Uterus (tissue), 4 donors: ENCODE measurements at places on chromosomes 12 and 14. TPM values are rescaled to one million over a fixed set of nuclear protein-coding genes. Genes with fewer than 3 reads are reported as not detected.

JDP2 gene
- 86.8 TPM for total RNA-seq

KLRC3 gene
- total RNA-seq: not detected

ZFP36L1 gene
- total RNA-seq: 172 TPM

NFATC4 gene
- total RNA-seq: 95.6 TPM

GLT8D2 gene
- total RNA-seq: 22.7 TPM

PTCSC3 gene
- total RNA-seq: not detected

C12orf50 gene
- total RNA-seq: not detected

BEGAIN gene
- 16.5 TPM for total RNA-seq

ACOT6 gene
- not detected for total RNA-seq

NR1H4 gene
- not detected for total RNA-seq

MSRB3 gene
- total RNA-seq: 90.3 TPM

SMCO2 gene
- total RNA-seq: not detected

GRCh38 chr12:124861492-124861891 is 2.2 kb downstream of the SCARB1 start:
- DNase-seq: peak; percentile 29

- no peak for DNase-seq
These were observed 210.9 kb upstream of the FKBP4 start for GRCh38 chr12:2583642-2584401.

DNA sequence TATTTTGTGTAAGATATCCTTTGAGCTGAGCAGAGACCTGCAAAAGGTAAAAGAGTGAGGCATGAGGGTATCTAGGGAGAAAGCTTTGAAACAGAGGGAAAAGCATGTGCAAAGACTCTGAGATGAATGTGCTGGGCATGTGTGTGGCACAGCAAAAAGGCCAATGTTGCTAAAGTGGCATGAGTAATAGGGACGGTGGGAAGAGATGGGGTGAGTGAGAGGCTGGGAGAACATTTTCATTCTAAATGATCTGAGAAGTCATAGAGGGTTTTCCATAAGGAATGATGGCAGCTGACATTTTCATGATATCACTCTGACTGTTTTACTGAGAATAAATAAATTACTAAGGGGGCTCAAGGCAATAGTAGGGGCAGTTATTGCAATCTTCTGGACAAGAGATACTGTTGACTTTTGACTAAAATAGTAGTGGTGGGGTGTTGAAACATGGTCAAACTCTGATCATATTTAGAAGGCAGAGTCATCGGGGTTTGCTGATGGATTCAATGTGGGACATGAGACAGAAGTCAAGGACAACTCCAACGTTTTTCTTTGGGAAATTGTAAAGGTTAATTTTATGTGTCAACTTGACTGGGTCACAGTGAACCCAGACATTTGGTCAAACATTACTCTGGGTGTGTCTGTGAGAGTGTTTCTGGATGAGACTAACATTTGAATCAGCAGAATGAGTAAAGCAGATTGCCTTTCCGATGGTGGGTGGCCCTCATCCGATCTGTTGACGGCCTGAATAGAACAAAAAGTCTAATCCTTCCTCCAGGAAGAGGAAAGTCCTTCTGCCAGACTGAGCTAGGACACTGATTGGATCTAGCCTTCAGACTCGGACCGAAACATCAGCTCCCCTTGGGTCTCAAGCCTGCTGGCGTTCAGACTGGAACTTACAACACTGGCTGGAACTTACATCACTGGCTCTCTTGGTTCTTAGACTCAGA is 193.9 kb upstream of the PLXNC1 start:
- DNase-seq: peak; percentile 42

GRCh38 chr14:106060276-106060975 is 534.0 kb downstream of the TMEM121 start:
- no peak for DNase-seq

GRCh38 chr12:66085998-66086397 is 44.6 kb downstream of the LLPH start:
- DNase-seq: no peak

DNA sequence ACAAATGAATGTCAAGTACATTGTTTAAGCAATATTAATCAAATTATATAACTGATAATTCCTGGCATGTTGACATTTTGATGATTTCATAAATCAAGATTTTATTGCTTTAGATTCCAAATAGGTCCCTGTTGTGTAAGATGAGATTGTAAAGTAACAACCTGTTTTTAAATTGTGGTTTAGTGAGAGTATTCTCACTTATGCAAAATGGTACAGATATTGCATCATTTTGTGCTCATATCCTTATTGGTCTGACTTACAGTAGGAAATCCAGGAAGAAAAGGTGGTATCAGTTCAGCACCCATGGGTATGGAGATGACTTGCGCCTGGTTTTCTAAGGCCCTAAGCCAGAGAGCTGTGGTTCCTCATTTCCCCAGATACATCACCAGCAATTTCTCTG is 165.5 kb downstream of the KIF21A start:
- no peak for DNase-seq

DNA sequence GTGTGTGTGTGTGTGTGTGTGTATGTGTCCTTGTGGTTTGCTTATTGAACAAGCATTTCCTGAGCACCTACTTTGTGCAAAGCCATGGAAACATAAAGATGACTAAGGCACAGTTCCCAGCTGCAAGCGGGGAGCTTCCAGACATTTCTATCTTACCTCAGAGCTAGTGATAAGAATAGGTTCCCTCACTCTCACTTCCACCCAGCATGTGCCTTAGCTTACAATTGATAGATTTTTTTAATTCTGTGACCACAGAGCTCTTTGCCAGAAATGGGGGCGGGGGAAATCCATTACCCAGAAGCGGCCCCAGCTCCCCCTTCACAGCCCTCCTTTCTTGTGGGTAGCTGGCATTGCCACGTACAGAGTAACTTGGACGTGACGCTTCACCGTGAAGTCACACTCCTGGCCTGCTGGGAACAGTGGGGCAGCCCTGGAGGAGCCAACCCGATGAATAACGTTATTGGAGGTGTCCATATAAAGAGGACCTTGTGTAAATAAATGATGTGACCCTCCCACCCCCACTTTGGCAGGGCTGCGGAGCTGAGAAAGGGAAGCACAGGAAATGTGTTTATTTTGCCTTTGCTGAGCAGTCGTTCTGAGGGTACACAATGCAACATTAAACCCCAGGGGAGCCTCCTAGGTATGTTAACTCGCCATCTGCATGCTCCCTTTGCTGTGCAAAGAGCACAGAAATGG is 238.9 kb downstream of the CHST11 start:
- no peak for DNase-seq

GRCh38 chr14:102775855-102776760 is 1.1 kb upstream of the TRAF3 start:
- DNase-seq: peak; percentile 32

GRCh38 chr12:121334513-121335343 is 17.5 kb downstream of the ANAPC5 start:
- DNase-seq: no peak

DNA sequence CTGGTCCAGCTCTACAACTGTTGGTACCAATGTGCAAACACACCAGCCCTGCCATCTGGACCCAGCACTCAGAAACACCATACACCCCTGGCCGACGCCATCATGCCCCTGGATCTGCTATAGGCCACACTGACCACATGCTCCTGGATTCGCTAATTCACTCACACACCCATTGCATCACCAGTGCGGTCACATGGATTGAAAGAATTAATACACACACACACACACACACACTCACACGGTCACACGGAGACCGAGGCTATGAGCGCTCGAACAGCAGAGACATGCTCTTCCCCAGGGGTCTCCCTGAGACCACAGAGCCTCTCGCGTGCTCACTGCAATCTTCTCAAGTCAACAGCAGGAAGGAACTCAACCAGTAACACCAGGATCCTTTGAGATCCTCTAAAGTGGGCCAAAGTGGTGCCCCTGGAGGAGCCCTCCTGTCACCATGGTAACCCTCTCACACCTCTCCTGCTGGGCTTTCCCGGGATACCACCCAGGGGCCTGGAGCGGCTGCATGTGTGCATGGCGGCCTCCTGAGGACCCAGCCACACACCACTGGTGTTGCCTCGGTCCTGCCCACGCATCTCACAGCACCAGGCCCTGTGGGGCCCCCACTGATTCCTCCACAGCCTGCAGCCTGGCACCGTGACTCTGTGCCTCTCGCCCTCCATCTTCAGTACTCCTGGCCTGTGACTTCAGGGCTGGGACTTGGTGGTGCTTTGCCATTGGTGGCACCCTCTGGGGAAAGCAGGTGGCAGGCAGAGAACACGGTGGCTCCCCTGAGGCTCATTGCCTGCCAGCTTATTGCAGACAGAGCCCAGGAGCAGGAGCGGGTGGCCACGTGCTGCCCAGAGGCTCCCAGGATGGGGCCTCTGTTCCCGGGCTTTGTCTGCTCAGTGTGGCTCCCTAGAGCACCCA is 15.1 kb downstream of the LRTM2 start:
- no peak for DNase-seq

GRCh38 chr14:51681411-51681810 is 29.7 kb downstream of the FRMD6 start:
- DNase-seq: no peak

- no peak for DNase-seq
These were observed 49.7 kb downstream of the SYNE2 start for GRCh38 chr14:63902375-63902976.

GRCh38 chr14:75450381-75451276 is 22.8 kb downstream of the JDP2 start:
- peak; percentile 68 for DNase-seq

DNA sequence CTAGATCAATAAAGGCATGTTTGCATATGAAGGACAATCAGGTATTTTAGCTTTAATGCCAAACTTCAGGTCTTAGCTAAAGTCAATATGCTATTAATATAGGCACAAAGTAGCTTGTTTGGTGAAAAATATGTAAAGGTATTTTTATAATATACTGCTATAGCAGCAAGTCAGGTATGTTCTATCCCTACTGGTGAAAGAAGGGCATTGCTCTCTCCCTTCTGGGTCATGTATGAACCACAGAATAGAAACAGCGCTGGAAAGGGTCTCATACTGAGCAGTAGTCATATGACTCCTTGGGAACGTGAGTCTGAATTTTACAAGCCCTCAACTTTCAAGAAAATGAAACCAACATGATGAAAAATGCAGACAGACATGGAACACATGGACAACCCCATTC is 314.6 kb downstream of the GRIN2B start:
- no peak for DNase-seq

DNA sequence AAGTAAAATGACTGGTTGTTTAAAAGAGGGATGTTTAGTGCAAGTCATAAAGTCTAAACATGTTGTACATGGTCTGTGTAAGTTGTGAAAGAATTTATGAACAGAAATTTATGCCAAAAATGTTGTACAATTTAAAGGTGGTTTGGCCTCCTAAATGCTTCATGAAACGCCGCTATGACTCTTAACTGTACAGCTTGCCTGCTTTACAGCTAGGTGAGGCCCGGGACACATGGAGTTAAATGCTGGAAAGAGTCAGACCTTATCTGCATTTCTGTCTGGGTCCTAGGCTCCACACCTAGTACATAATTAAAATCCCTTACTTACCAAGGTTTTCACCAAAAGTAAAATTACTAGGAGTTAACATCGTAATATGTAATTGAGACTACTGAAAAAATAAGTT is 28.4 kb upstream of the B4GALNT1 start:
- DNase-seq: no peak

DNA sequence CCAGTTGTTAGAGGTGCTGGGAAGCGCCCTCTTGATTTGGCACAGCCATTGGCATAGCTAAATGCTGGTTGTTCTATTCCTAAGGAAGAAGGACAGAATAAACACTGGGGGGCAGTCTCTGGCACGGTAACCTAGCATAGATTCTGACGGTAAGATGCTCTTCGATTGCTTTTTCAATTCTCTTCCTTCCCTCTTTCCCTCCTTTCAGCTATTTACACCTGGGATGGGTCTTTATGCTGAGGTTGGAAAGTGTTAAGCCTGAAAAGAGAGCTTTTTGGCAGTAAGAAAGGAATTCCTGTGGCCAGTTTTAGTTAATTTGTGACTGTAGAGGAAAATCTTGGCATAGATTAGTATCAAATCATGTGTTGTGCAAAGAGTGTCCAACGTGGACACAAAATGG is 162.8 kb downstream of the SNAPC1 start:
- no peak for DNase-seq

- DNase-seq: no peak
These were observed 1.1 kb downstream of the FBXO21 start for GRCh38 chr12:117188961-117189724.

DNA sequence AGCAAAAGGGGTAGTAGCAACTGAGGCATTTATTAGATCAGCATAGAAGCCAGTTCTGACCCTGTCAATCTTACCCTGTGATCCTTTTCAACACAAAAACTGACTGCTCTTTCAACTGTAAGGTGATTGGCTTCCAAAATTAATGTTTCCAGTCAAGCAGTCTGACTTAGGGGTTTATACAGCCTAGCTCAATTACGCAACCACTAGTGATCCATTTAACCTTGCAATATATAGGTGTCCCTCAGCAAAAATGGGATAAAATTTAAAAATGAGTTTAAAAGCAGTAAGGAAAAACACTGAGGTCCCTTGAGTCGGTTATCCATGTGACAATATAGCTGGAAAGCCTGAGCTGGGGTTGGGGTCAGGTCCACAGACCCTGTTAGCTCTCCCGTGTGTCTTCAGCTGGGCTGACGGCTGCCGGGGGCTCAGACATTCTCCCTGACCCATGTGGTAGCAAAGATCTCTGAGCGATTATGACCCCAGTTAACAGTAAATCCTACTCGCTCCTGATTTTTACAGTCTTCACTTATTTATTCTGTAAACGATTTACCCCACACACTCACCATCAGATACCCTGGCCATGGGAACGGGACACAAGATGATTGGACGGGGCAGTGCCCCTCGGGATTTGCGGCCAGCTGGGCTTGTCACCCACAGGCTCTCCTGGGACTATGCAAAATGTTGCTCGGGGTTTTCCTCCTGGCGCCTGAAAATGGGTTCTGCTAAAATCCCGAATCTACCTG is 16.6 kb downstream of the ADGRD1 start:
- DNase-seq: no peak

GRCh38 chr12:129848876-129849275 is 54.9 kb downstream of the TMEM132D start:
- no peak for DNase-seq

GRCh38 chr12:108691998-108692808 is 39.1 kb downstream of the CORO1C start:
- DNase-seq: no peak

GRCh38 chr12:879641-880040 is 69.9 kb downstream of the RAD52 start:
- no peak for DNase-seq

DNA sequence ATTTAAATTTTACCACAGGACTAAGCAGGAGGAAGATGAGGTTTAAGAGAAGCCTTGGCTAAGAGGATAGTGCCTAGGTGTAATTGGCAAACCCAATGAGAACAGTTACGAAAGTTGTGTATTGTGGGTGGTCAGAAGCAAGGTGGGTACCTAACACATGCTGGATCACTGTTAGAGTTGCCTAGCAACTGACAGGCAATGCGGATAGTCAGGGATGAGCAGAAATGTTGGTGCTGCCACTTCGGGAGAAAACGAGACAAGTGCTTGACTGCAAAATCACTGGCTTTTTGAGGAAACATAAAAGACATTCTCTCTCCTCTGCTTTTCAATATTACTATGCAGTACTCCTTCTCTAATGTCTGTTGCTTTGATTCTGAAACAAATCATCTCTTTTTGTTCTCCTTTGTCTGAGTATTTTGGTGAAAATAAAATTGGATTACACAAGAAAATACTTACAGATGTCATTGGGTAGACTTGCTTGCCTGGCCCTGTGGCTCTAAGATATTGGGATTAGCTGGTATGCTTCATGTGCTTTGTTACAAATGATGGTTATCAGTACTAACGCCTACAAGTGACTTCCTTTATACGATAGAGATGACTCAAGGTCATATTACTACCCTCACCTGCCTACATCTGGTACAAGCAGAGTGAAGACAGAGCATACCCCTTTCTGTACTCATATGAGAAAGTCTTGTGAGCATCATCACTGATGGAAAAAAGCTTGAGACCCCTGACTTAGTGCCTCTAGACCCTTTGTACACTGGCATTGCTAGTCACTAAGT is 48.0 kb downstream of the TDP1 start:
- no peak for DNase-seq

GRCh38 chr14:33897878-33898535 is 52.9 kb downstream of the EGLN3 start:
- no peak for DNase-seq
